CD4-positive, alpha-beta T cell treated with Interleukin-2 at 100 ng/mL for 4 hours (primary cell): ENCODE measurements at places on chromosomes 11 and 22.

DNA sequence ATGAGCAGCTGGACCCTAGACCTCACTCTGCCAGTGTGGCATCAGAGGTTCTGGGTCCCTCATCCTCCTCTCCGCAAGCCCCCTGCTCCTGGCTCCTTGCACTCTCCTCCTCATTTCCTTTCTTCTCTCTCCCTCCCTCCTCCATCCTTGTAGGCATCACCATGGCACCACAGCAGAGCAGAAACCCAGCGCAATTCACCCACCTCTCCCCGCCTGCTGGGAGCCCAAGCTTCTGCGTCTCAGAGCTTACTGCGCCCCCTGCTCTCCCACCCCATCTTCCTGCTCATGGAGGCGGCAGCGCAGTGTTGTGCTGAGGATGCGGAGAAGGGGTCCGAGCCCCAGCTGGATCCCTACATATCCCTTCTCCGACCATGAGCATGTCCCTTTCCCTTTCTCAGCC lies 1.7 kb downstream of the CHRM1 start:
- DNase-seq = no peak

GRCh38 chr11:78045851-78046485 lies 17.7 kb upstream of the THRSP start:
- peak; percentile 67 for DNase-seq

DNA sequence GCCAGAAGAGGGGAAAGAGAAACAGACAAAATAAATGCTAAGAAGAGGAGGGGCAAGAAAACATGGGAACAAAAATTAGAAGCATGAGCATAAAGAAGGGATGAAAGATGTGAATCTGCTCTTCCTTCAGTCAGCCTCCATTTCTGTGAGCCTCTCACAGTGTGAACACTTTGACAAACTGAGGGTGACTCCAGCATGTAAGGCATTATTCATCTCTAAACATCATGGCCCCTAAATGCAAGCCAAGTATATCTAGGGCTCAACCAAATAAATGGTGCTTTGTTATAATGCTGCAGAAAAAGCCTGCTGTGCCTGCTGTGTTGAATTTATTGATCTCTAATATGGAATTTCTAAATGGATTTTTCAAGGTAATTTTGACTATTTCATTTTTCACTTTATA lies 281.3 kb downstream of the TTC28 start:
- DNase-seq = no peak

- no peak for DNase-seq
Observed at GRCh38 chr11:20671856-20672546, 2.6 kb downstream of the NELL1 start.

DNA sequence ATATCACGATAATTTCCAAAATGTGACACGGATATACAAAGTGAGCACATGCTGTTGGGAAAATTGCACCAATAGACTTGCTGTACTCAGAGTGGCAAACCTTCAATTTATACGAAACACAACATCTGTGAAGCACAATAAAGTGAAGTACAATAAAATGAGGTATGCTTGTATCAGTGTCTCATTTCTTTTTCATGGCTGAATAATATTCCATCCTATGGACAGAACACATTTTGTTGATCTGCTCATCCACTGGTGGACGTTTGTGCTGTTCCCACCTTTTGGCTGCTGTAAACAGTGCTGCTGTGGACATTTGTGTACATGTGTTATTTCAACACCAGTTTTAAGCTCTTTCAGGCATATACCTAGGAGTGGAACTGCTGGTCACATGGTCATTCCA lies 78.7 kb upstream of the CCND1 start:
- no peak for DNase-seq

GRCh38 chr11:62791501-62792201 lies at the start of gene TMEM223:
TSS of gene TMEM223 (minus strand) at chr11:62792006. CDS start at chr11:62791994, 12 bp downstream.
- DNase-seq = peak; percentile 90

DNA sequence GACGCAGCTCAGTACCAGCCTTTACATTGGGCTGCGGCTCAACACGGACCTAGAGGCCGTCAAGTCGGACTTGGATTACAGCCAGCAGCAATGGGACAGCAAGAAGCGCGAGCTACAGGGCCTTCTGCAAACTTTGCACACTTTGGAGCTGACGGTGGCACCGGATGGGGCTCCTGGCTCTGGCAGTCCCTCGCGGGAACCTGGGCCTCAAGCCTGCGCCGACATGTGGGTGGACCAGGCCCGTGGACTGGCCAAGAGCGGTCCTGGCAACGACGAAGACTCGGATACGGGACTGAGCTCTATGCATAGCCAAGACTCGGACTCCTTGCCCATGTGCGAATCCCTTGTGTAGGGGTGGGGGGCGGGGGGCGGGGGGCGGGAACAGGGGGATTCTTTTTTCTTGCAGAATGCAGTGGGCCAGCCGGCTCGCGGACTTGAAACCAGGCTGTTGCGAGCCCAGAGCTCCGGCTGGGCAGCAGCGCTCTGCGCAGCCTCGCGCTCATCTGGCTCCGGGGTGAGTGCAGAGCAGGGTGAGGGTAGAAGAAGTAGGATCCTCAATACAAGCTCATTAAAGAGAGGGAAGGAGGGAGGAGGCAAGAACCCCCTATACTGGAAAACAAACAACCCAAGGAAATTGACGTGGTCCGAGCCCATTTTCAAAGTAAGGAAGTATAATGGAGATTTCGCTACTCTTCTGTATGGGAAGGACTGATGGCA lies 1.8 kb downstream of the RASSF10 start:
- DNase-seq = no peak

DNA sequence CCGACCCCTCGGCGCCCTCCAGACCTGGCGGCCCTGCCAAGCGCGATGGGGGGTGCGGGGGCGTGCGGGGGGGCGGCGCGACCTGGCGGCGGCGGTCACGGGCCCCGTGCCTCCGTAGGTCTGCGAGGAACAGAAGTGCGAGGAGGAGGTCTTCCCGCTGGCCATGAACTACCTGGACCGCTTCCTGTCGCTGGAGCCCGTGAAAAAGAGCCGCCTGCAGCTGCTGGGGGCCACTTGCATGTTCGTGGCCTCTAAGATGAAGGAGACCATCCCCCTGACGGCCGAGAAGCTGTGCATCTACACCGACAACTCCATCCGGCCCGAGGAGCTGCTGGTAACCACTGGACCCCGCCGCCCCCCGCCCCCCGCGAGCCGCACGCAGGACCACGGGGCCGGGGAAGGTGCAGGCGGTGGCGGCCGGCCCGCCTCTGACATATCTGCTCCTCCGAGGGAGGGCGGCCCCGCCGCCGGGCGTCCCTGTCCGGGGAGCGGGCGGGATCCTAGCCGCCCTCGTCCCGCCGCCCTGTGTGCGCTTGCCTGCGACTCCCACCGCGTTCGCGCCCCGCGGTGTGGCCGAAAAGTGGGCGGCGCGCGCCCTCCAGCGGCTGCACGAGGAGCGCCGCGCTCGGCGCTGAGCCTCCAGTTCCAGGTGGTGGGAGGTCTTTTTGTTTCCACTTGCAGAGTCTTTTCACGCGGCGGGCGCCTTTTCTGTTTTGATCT lies 2.1 kb downstream of the CCND1 start:
- DNase-seq = peak; percentile 74

DNA sequence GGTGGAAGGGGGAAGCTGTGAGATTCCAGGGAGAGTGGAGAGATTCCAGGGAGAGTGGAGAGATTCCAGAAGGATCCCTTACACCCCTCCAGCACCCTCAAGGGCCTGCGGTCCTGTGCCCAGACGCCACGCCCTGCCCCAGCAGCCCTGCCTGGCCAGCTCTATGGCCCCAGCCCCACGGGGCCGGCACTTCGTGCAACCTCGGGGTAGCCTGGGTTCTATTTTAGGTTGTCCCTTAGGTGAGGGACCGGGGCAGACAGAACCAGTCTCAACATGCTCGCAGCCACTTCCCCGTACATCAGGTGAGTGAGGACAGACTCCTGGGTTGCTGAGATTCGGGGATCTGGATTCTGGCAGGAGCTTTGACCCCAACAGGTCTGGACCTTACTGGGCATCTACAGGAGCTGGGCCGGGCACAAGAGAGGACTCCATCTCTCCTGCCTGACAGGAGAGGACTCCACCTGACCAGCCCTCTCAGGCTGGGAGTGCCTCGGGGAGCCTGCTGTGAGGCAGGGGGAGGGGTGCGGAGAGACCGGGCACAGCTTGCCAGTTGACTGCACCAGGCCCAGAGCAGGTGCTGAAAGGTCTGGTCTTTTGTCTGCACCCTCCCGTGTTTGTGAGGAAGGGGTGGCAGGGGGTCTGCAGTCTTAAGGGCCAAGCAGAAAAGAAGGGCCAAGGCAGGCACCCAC lies 8.5 kb upstream of the ADORA2A start:
- DNase-seq = no peak

DNA sequence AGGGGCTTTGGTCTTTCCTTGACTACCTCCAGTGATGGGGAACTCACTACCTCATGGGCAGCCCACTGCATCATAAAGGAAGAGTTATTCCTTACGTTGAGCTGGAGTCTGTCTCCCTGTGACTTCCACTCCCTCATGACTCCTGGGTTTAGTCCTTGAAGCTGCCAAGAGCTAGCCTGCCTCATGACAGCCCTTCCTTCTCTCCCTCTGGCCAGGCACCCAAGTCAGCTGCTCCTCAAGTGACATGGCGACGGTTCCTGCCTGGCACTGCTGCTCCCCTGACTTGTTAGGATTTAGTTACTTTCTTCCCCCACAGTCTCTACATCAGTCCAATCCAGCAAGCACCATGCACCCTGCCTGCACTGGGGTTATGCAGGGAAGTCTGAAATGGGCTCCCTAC lies 196.1 kb upstream of the TBCEL start:
- no peak for DNase-seq

GRCh38 chr11:120816176-120816575 lies 207.7 kb upstream of the TBCEL start:
- no peak for DNase-seq

DNA sequence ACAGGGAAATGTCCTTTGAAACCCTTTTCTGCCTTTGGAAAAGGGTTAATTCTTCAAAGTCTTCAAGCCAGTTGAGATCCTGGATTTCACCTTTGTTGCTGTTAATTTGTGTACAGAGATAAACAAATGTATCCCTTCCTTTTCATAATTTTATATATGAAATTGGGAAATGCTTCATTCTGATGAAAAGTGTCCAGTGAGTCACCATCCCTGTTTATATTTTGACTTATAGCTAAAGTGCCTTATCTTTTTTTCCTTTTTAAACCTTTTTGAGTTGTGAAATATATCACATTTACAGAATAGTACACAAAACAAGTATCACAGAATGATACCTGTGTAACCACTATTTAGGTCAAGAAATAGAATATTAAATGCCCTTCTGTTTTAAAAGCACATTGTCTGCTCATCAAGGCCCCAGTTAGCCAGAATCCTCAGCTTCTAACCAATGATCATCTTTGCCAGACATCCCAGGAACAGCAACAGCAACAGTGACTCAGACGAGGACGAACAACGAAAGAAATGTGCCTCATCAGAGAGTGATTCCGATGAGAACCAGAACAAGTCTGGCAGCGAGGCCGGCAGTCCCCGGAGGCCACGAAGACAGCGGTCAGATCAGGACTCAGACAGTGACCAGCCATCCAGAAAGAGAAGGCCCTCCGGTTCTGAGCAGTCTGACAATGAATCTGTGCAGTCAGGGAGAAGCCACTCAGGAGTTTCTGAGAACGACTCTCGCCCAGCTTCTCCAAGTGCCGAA lies 27.3 kb downstream of the CTR9 start:
- no peak for DNase-seq

GRCh38 chr11:77092382-77092781 lies 10.3 kb upstream of the OMP start:
- no peak for DNase-seq

- DNase-seq = peak; percentile 64
Observed at GRCh38 chr22:20463324-20464095, 25.9 kb upstream of the SCARF2 start.
